ENCODE measurements at places on chromosomes 16 and 17. TPM values are rescaled to one million over a fixed set of nuclear protein-coding genes. Genes with fewer than 3 reads are reported as not detected.

- no peak for DNase-seq
These were observed 12.4 kb downstream of the UBALD2 start for GRCh38 chr17:76277300-76278267.

DNA sequence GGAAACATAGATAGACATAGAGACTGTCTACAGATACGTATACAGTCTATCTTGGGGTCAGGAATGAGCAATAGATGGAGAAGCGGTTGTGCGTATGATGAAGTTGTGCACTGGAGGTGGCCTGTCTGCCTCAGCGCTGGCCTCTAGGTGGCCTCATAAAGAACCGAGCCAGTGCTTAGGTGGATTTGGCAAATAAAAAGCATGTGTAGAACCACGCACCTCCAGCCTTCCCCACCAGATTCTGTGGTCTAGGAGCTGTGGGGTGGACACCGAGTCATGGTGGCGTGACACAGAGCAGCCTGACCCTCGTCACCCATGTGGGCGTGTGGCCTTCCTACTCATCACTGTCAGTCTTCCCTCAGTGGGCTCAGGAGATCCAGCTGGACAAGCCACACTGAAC lies 34.0 kb downstream of the PGS1 start:
- DNase-seq = peak; percentile 59

DNA sequence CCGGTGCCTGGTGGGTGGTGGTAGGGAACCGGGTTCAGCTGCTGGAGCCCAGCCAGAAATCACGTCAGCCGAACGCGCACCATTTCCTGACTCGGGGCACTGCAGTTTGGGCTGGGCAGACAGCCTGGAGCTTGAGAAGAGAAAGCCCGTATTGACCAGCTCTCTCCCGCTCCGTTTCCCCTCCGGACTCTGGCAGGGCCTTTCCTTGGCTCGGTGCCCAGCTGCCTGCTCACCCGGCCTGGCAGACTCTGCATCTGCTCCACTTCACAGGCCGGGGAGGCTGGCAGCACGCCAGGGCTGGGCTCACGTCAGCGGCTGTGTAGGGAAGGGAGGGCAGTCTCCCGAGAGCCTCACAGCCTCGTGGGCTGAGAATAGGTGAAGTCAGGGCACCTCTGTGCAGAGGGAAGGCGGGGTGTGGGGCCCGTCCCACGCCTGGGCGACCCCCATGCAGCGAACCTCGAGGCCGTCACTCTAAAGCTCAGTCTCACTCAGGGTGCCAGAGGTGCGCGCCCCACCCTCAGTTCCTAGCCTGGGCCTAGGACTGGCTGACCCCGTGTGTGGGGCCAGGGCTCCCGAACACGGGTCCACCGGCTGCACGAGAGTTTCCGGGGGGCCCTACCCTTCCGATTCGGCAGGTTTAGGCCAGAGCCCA lies 59.1 kb downstream of the OR1D5 start:
- peak; percentile 23 for DNase-seq

DNA sequence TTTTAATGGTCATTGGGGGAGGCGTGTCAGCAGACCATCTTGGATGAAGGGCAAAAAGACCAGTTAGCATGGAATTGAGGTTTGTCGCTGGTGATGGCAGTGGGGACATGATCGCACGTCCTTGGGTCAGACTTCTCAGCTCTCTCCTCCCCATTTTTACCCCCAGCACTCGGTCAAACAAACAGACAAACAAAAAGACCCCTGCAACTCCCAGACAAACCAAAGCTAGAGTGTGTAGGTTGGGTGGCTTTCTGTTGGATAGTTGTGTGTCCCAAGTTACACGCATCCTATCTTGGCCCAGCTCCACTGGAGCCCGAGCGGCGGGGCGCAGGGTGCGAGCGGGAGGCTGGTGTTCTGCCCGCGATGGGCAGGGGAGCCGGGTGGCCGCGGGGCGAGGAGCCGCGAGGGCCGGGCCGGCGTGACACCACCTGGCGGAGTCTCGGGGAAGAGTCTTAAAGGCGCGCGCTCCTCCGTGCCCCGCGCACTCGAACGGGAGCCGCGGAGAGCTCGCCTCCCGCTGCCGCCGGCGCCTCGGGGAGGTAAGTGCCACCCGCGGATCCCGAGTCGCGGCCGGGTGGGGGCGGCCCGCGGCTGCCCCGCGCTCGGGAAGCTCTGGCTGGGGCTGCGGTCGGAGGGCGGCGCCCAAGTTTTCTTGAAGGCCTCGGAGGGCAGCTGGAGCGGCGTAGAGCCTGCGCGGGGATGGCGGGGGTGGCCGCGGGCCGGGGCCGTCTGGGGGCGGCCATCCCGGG lies 18.5 kb upstream of the NTN1 start:
- DNase-seq = no peak

- DNase-seq = no peak
These were observed 45.8 kb upstream of the ZCCHC14 start for GRCh38 chr16:87538594-87538993.

DNA sequence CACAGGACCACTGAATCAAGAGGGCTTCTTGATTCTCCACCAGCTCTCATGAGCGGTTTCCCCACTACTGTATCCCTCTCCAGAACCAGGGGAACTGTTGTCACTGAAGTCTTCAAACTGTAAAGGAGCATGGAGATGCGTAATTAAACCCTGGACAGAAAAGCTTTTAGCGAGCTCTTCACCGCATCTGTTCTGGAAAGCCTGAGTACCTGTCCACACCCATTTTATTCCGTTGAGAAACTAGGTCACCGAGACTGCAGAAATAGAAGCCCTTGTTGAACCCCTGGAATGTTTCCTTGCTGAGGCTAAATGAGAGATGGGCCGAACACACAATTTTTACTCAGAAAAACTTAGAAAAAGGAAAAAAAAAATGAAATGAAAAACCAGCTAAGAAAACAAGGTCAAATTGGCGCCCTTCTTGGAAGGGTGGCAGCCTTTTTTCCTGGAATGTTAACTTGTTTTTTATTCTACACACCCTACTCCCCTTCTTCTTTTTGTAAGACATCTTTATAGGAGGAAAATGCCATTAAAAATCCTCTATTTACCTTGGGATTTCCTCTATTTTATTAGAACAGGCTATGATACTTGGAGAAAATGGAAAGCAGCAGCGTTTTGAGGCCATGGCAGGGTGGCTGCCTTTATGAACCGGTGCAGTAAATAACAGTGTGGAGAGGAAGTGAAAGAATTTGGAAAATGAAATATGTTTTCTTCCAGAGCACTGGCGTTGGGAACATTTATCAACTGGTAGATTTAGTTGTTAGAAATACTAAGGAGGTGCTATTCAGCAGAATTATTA lies 52.6 kb upstream of the CRISPLD2 start:
- no peak for DNase-seq

DNA sequence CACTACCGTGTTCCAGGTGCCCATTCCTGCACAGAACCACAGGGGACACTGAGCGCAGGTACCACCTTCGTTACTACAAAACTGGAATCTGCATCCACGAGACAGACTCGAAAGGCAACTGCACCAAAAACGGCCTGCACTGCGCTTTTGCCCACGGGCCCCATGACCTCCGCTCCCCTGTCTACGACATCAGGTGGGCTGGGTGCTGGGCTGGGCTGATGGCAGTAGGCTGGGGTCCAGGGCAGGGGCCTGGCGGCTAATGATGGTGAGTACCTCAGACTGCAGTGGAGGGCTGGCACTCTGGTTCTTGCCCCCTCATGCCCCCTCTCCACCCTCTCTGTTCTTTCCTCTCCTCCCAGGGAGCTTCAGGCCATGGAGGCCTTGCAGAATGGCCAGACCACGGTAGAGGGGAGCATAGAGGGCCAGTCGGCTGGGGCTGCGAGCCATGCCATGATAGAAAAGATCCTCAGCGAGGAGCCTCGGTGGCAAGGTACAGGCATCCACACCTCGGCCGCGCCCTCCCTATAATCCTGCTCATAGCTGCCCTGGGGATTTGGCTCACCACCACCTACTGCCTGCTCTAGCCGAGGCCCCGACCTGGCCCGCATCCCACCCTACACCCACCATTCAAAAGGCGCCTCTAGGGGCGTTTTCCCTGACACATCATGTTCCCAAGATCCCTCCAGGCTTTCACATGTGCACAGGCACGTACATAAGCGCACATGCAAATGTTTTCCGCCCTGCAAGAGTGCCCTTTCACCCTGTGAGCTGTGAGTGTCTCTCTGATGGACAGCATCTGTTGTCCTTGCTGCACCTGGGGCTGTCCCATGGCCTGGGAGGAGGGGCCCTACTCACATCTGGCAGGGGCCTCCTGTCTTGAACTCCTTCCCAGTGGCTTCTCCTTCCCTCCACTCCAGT lies 27.7 kb downstream of the UNK start:
- no peak for DNase-seq

Gene SPATA22
- not detected for total RNA-seq

Data from activated CD8-positive, alpha-beta T cell treated with anti-CD3 and anti-CD28 coated beads, Interleukin-2, amount 10 ng/mL, durations not matched to agents 7 days and 5 days (primary cell).